Activated CD4-positive, CD25-positive, alpha-beta regulatory T cell (primary cell): ENCODE measurements at places on chromosomes 7 and 10.
A peak's percentile ranks its signal among the peaks of the same experiment; 100 is the strongest.

DNA sequence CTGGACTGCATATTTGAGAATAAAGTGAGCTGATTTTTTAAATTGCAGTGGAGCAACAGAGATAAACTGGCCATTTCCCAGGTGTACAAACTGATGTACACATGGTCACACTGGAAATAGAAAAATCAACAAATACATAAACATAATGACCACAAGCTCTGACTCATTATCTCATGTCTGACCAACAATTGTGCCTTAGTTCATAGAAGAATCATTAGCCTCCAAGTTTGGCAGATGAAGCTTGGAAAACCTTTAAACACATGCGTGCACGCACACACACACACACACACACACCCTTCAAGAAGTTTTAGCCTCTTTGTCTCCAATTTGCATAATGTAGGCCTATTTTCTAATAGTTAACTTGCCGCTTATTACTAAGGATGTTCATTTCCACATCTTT, 308.9 kb upstream of the POM121L12 start:
- DNase-seq: no peak

DNA sequence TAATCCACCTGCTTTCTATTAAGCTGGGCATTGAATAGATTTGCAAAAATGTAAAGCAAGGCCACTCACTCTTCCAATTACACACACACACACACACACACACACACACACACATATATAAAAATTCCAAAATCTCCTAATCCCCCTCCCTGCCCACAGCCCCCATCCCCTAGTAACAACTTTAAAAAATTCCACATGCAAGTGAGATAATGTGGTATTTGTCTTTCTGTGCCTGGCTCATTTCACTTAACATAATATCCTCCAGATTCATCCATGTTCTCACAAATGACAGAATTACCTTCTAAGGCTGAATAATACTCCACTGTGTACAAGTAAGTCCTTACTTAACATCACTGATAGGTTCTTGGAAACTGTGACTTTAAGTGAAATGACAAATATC, 24.2 kb downstream of the SH2D4B start:
- DNase-seq: no peak

- no peak for DNase-seq
Measured at GRCh38 chr10:86931872-86932271, 25.5 kb downstream of the MMRN2 start.

DNA sequence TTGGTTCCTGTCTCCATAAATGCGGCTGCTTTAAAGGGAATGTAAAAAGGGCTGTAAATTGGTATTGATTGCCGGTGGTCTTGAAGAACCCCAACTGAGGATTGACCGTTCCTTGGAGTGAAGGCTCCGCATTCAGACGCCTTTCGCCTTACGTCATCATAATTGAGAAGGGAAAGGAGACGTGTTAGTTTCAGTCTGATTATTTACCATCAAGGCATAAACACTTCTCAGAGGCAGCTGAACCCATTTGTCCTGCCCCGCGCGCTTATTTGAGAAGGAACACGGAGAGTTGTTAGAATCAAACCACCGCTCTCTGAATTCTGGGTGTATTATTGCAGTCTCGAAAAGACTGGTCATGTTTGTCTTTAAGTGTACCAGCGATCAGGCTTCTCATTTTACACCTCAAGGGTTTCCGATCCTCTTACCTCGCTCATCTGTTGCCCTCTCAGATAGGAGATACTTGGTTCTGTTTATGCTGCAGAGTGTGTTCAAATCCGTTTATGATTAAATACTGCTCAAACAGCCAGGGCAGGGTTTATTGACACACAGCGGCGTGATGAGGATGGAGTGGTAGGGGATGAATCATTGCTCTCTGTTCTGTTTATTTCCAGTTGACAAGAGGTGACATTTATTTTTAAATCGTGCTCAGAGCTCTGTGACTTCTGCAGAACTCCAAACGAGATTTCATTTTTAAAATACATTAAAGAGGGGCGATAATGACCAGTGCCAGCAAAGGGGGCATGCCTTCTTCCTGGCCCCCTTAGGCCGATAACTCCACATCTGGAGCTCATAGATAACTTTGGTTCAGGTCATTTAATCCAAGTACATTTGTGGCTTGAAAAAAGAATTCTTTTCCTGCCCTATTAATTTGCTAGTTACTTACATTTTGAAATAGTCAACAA, 30.4 kb downstream of the FOXK1 start:
- DNase-seq: no peak

GRCh38 chr10:58178811-58179210, 88.9 kb downstream of the IPMK start:
- DNase-seq: no peak

- no peak for DNase-seq
Measured at GRCh38 chr7:30286749-30287148, 2.4 kb downstream of the ZNRF2 start.

GRCh38 chr10:32350811-32351350, 3.9 kb upstream of the EPC1 start:
- DNase-seq: no peak

DNA sequence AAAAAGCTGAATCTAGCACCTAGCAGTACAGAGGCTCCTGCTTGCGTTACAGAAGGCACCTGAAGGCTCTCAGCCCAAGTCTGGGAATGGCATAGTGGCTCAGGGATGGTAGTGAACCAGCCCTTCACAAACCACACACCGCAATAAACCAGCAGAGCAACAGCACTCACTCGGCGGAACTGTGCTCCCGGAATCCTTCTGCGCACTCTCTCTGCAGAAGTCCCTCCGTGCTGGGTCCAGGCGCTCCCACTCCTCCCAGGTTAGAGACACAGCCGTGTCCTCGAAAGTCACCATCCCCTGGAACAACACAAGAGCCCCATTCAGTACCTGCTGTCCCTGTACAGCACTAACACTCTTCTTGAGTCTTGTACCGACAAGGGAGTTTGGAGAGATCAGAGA, 1.5 kb downstream of the ZNF394 start:
- no peak for DNase-seq

DNA sequence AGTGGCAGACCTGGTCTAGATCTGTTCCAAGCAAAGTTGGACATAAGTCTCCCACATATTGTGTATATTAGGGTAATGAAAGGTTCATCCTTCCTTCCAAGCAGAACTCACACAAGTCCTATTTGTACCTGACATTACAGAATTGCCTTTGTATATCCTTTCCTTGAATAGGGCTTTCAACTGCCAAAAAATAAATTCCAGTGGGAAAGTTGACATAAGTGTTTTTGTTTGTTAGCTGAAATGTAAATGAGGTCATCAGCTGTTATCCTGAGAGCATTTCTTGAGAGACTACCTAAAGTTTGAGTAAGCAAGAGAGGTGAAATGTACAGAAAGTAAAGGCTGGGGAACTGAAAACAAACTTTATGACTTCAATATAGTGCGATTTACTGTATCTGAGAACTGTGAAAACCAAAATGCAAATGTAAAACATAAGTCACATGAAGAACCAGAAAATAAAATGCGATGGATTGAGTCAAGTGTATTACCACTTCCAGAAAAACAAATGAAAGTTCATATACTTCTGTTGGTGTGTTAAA, 527.3 kb upstream of the SEMA3D start:
- DNase-seq: no peak

- DNase-seq: peak; percentile 39
Measured at GRCh38 chr7:22853674-22854157, 31.1 kb upstream of the TOMM7 start.

DNA sequence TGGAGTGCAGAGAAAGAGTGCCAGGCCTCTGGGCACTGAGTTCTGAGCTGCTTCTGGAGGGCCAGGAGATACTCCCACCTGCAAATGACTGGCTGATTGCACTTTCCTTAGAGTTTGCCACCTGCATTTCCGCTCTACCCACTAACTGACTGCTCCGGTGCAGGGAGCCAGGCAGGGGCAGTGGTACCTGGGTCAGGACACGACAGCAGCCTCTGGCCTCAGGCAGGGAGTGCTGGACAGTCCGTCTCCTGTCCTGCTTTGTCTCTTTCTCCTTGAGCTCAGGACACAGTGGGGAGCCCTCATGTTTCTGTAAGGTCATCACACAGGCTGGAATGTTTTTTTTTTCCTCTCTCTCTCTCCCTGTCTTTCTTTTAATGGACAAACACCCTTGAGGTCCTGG, 252.0 kb downstream of the DPP6 start:
- DNase-seq: no peak

GRCh38 chr10:108204528-108205305, 1040.2 kb upstream of the SORCS1 start:
- DNase-seq: no peak
